ENCODE measurements at places on chromosomes 16 and 17.

DNA sequence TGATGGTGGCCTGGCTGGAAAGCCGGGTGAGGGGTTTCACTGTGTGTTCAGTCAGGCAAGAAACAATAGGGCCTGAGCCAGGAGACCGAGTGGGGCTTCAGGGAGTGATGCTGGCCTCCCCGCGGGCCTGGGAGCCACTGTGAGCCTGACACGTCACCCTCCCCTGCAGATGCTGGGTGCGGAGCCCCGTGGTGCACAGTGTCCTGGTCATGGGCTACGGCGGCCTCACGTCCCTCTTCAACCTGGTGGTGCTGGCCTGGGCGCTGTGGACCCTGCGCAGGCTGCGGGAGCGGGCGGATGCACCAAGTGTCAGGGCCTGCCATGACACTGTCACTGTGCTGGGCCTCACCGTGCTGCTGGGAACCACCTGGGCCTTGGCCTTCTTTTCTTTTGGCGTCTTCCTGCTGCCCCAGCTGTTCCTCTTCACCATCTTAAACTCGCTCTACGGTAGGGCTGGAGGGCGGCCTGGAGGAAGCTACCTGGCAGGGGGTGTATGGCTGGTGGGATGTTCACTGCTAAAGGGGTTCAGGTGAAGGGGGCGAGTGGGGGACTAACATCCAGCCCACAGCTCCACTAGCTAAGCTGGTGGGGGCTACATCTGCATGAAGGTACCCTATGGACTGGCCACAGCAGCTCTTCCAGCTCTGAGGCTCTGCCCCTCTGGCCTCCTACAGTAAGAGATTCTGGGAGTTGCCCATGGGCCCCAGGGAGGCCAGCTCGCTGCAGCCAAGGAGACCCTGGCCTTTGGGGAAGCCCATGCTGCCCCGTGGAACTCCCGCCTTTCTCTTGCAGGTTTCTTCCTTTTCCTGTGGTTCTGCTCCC is 32.4 kb downstream of the ADGRG5 start:
- DNase-seq: no peak

DNA sequence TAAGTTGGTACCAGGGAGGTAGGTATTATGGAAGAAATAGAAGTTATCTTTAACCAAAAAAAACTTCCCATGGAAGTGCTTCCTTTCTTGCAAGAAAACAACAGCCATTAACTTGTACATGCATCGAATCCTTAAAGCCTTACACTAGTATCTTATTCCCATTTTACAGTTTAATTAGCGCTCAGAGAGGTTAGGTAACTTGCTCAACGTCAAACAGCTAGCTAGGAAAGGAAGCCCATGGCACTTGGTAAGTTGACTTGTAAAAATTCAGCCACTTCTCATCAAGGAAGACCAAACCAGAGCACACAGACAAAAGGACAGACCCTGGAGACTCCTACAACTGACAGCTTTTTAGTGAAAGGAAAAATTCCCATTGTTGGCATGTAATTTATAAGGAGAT is 3.5 kb upstream of the NTAN1 start:
- DNase-seq: no peak

- DNase-seq: no peak
These were observed 339.5 kb downstream of the HS3ST4 start for GRCh38 chr16:26031286-26031685.

GRCh38 chr16:9996221-9996620 is 186.0 kb downstream of the GRIN2A start:
- no peak for DNase-seq

DNA sequence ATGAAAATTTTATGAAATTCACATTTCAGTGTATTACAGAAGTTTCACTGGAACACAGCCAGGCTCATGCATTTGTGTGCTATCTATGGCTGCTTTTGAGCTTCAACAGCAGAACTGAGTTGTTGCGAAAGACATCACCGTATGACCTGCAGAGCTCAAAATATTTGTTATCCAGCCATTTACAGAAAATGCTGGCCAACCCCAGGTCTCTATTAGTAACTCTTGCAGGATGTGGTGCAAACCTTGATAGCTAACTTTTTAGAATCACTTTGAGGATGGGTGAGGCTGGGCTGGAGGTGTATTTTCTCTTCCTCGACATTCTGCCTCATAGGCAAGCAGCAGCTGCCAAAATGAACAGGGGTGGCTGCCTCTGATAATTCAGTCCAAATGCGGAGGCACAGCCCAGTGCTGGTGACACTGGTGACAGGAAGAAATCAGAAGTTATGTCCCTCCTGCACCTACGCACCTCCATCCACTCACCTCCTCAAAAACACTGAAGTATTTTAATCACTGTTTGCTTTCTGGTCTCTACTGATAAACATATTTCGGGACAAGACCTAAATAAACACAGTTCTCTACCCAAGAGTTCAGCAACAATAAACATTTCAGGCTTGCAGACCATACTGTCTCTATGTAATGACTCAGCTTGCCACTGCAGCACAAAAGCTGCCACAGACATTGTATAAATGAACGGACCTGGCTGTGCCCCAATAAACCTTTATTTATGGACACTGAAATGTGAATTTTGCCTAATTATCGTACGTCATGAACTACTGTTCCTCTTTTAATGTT is 28.5 kb downstream of the ARHGAP17 start:
- peak; percentile 6 for DNase-seq

DNA sequence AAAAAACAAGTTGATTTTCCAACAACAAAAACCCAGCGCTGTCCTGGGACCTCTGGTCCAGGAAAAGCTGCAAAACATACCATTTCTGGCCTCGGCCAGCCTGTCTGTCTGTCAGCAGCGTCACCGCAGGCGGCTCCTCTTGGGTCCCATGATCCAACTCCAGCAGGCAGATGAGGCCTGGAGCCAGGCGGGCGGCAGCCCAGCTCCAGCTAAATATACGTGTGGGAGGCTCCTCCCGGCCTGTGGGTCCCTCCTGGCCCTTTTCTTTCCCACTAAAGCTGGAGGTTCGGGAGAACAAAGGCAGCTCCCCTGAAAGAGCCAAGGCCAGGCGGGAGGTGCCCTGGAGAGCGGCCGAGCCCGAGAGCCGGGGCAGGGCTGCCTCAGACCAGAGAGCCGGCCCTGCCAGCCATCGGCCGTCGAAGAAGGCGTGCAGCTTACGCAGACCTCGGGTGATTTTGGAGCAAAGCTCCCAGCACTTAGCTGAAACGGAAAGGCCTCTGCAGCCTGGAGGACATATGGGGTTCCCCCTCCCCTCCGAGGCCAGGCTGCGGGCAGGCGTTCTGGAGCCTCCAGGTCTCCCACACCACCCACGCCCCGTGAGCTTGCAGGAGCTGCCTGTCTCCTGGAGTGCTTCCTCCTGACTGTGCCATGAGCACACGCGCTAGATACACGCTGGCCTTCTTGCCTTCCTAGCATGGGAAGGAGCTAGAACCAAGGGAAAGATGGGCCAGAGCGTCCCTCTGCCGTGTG is 19.9 kb upstream of the JPH3 start:
- no peak for DNase-seq

GRCh38 chr16:23835390-23836077 is at the start of gene PRKCB:
Gene PRKCB, plus strand, starts transcription at chr16:23835983.
- DNase-seq: peak; percentile 85

DNA sequence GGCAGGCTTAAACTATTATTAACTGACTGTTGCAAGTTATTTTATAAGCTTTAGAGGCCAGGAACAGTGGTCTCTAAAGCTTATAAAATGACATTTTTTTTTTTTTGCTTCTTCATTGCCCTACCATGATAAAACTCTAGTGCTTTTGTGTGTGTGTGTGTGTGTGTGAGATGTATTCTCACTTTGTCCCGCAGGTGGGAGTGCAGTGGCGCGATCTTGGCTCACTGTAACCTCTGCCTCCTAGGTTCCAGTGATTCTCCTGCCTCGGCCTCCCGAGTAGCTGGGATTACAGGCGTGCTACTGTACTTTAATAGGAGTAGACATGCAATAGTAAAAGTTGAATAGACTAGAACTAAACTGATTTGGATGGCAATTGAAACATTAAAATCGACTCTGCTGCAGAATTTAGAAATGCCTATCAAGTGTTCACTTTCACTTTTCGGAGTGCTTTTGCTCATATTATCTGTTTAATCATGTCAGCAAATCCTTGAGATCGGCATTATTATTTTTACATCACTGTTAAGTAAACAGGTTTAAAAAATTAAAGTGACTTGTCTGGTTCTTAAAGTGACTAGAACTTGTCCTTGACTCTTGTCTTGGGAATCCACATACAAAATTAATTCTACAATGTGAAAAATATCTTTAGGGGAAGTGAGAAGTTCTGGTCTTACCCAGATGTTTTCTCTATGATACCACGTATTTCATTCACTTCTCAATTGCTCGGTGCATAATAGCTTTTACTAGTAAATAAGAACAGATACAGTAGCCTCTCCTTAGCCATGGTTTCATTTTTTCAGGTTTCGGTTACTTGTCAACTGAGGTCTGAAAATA is 8.4 kb upstream of the PCTP start:
- no peak for DNase-seq

DNA sequence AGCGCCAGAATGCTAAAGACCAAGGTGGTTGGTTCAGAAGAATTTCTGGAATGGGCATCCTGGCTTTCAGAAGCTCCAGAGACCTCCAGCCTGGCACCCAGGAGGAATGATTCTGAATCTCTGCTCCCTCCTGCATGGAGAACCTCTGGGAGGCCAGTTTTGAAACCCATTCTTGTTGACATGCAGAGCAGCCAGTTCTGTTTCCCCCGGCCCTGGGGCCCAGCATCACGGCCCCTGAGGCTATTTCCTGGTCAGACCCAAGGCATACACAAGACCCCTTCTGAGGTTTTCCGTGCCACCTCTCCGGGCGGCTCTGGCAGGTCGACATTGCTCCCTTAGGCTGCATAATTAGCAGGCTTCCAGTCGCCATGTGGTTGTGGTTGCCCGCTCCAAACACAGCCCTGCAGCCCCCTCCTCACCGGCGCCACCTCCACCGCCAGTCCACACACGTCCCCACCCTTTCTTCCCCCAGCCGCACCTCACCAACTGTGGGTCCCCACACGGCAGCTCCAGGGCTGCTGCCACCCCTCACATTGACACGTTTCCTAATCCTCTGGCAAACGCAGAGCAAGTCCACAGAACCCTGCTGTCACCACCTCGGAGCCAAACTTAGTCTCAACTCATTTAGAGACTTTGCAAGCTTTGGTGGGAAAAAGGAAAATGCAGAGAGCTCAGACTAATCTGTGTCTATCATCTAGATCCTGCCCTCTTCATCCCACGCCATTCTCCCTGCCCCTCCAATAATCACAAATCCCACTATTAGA is 367.1 kb downstream of the SOX9 start:
- DNase-seq: no peak

- DNase-seq: no peak
These were observed 34.9 kb downstream of the NUP93 start for GRCh38 chr16:56764835-56765234.

- DNase-seq: no peak
These were observed 89.0 kb downstream of the SLC39A11 start for GRCh38 chr17:73003487-73003886.

- DNase-seq: peak; percentile 36
These were observed 166.5 kb upstream of the PLCG2 start for GRCh38 chr16:81612351-81613163.

- no peak for DNase-seq
These were observed at the start of gene PIK3R6 for GRCh38 chr17:8867361-8867981. Gene PIK3R6, minus strand, starts transcription at chr17:8867674. Its CDS starts 17,880 bp downstream, at chr17:8849794.

GRCh38 chr17:21078016-21078780 is 35.4 kb upstream of the USP22 start:
- no peak for DNase-seq

DNA sequence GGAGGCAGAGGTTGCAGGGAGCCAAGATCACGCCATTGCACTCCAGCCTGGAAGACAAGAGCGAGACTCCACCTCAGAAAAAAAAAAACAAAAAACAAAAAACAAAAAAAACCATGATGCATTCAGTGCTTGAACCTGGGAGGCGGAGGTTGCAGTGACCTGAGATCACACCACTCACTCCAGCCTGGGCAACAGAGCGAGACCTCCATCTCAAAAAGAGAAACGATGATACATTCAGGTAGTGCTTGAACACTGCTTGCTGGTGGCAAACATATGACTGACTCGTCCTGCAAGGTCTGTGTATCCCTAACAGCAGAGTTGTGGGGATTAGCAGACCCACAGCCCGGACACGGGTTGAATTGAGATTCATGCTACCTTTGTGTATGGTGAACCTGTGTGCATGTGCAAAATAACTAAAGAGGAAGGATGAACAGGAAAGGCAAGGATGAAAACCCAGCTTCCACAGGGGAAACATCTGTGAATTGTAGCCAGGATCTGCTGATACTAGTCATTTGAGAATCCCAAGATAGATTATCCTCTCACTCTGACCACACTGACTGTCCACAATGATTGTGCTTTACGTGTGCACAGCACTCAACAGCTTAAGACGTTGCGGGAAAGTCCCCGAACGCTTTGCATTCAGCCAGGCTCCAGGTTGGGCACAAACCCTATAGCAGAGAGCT is 52.4 kb upstream of the MRPS23 start:
- DNase-seq: no peak

DNA sequence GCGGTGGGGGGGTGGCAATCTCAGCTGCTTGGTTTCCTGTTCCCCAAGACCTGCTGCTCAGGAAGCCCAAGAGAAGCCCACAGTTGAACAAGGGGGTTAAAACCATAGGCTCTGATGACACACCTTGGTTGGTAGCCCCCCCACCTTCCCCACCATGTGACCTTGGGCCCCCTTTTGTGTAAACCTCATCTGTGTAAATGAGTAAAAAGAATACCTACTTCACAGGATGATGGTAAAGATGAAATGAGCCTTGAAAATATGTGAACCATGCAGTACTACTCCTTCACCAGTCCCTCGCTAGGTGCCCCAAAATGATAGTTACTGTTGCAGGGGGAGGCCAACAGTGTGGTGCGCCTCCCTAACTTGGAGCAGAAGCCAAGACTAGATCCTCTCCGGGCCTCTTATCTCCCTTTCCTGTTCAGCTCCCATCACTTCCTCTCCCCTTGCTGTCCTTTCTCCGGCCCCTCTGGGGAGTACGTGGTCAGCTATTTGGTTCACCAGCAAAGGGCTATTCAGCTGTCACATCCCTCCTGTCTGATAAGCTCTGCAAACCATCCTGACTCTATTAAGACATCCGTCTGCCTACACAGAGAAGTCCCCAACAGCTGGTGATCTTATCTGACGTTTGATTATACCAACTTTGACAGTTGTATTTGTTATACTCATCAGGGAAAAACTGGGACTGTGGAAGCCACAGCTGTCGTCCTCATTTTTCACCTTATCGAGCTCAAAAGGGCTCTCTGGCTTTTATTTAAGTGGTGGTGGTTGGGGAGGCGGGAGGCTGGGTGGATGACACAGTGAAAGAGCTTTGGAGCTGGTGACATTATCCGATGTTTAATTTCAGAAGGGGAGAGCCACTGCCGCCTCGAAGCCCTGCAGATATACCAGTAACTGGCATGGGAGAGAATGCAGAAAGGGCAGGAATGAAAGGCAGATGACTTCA is 19.9 kb downstream of the DCAKD start:
- DNase-seq: no peak

DNA sequence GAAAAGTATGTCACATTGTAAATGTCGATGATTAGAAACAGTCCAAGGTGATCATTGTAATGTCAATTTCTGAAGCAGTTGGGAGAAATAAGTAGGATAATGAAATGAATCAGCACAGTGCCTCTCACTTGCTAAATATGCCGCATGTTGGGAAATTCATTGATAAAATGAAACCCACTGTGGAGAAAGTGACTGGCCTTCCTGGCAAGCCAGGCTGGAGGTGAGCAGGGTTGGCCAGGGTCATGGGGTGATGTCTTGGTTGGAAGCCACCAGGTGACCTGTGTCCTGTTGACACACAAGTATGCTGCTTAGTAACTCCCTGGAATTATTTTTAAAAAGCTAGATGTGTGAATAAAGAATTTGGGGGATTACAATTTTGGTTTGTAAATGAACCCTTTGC is 14.9 kb upstream of the WNT9B start:
- no peak for DNase-seq

All from hippocampal formation (tissue), 2 donors.